ENCODE measurements at places on chromosomes 3 and 15.

DNA sequence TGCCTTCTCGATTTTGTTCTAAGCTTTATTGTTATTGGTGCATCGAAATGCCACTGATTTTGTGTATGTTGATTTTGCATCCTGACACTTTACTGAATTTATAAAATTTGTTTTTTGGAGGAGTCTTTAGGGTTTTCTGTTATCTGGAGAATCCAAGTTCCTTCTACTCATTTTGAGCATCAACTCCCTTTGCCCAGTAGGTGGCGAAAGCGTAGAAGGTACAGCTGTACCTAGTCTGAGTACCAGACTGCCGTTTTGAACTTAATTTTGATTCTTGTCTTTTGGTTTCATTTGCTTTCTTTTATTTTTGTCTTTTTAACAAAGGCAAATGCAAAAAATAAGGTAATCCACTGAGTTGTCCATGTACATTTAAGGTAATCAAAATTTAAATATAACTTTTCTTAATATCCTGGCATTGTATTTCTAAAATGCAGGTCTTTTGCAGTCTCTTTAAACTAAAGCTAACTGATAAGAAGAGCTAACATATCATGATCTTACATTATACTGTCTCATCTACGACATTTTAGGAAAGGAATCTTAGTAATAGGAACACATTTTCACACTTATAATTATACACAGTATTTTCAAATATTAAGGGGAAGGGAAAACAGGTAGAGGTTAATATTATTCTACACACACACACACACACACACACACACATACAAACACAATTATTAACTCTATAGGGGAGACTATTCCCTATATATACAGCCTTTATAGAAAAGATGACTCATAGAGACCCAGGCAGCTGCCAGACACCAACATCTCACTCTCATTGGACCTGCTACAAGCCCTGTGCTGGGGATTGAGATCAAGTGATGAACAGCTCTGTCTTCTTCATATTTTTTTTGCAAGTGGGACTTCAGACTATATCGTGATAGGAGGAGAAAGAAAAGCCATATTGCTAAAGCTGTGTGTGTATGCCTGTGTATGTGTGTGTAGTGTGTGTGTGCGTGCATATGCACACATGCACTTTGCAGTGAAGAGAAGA lies 71.8 kb downstream of the SYNPR start:
- no peak for DNase-seq

- no peak for DNase-seq
These were observed 395.3 kb downstream of the IL5RA start for GRCh38 chr3:2714834-2715233.

- DNase-seq, result no peak
These were observed 391.0 kb upstream of the RARB start for GRCh38 chr3:25037049-25037547.

- no peak for DNase-seq
These were observed 37.1 kb downstream of the CPA3 start for GRCh38 chr3:148901987-148902791.

DNA sequence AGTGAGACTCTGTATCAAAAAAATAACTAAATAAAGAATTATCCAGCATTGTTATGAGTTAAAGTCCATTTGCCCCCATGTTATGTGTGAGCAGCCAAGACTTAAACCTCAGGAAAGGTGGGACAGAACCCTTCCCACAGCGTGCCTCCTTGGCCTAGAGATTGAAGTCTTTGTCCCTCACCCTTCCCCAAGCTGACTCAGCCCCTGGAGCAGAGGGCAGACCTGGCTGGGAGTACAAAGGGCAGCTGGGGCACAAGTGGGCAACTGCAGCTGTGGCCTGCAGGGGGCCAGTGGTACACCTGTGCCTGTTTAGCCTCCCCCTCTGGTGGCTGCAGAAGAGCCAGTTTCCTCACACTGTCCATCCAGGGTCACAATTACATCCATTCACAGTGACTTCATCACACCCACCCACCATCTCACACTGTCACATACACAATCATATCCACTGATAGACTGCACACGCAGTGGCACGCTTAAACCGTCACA lies 940 bp upstream of the ACY1 start:
- DNase-seq, result no peak

- DNase-seq, result no peak
These were observed 973.6 kb downstream of the EPHA3 start for GRCh38 chr3:90080988-90081387.

DNA sequence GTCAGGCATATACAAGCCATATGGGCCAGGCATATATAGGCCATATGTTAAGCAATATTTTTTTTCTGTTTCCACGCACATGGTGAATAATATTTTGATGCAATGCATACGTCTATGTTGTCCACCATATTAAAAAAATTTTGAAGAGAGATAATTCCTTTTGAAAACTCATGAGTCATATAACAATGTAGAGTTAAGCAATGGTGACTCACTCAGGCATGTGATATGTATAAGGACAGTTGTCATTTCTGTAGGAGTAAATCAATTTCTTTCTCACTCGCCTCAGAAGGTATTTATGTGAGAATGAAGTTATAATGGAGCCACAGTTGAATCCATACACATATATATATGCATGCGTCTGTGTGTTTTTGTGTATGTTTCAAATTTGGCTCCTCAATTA lies 272.6 kb downstream of the EPHA3 start:
- DNase-seq, result no peak

- no peak for DNase-seq
These were observed 609.3 kb downstream of the IGSF11 start for GRCh38 chr3:118425272-118425837.
